ENCODE measurements at places on chromosomes 3 and 15.

GRCh38 chr3:143793971-143794370 lies 54.3 kb downstream of the SLC9A9 start:
- DNase-seq, result no peak

DNA sequence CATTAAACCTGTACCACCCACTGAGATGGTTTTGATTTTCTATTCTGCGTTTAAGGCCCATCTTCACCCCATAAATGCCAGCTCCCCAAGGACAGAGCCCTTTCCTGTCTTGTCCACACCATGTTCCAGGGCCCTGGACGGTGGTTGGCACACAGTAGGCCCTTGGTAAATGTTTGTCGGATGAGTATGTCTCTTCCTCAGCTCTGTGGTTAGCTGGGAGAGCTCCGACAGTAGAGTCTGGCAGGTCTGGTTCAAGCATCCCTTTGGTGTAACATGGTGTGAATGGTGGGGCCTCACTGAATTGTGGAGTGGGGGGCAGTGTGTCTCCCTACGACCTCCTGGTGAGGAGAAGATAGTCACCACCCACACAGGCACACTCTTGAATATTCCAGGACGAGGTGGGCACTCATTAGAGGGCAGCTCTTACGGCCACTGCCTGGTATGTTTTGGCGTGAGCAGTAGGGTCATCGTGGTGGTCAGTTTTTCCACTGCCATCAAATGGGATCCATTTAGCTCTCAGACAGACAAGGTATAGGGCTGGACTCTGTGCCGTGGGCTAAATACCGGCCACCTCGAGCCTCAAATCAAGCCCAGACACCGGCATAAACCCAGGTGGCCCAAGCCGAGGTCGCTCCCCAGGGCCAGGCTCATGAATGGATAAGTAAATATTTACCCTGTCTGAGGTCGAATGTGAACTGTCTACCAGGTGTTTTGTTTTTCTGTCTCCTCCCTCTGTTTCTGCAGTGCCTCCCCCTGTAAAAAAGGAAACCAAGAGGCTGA lies 61.3 kb downstream of the SMAD3 start:
- no peak for DNase-seq

DNA sequence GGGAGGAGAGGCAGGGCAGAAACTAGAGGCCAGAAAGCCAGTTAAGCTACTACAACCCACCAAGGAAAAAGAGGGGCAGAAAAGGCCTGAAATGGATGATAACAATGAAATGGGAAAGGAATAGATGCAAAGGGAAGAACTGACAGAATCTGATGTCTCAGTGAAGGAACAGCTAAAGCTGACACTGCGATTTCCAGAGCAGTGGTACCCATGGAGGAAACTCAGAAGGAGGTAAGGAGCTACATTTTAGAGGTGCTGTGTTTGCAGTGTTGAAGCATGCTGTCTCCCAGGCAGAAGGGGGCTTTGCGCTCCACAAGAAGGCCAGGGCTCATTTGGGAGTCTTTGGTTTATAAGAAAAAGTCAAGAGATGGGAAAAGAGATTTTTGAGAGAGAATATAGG lies 38.0 kb downstream of the ZBTB38 start:
- no peak for DNase-seq

DNA sequence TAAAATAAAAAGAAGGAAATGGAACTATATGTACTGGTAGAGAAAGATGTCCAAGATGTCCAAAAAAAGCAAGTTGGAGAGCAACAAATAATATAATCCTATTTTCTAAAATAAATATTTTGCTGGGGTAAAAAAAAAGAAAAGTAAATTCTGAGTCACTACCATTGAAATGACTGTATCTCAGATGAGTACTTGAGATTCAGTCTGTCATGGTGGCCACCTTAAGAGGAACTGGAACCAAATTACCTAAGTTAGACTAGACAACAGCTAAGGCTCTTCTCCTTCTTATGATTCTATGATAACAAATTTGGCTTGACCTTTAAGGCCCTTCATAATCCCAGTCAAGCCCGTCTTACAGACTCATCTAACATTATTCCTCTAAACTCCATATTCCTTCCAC lies 270.6 kb upstream of the HES1 start:
- DNase-seq, result no peak

- no peak for DNase-seq
Measured at GRCh38 chr3:141901914-141902313, 25.5 kb downstream of the ATP1B3 start.

DNA sequence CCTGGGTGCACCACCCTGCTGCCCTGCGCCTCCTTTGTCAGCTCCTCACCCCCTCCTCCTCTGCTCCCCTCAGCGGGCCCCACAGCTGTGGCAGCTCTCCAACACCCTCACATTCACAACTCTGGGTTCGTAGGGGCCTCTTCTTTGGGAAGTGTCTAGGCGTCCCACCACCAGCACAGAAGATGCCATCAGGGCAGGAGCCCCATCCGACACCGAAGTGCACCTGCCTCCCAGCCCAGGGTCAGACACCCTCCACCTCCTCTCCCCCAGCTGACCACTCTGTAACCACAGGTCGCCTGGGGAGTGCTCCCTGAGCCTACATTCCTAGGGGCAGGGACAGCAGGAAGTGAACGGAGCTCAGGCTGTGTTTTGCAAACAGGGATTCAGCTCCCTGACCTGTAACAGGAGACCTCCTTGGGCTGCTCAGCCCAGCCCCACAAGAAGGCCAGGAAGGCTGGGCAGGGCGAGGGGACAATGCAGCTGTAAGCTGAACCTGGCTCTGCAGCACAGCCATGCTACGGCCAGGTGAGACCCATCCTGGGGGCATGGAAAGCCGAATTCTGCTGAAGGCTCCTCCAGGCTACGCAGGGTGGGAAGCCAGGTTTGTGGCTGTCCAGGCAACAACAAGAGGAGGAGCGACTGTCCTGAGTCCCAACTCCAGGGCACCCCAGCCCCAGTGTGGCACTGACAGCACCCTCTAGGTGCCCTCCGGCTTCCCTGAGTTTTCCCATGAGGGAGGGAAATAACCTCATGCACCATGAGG lies 269.0 kb downstream of the GOLGA6L6 start:
- no peak for DNase-seq

DNA sequence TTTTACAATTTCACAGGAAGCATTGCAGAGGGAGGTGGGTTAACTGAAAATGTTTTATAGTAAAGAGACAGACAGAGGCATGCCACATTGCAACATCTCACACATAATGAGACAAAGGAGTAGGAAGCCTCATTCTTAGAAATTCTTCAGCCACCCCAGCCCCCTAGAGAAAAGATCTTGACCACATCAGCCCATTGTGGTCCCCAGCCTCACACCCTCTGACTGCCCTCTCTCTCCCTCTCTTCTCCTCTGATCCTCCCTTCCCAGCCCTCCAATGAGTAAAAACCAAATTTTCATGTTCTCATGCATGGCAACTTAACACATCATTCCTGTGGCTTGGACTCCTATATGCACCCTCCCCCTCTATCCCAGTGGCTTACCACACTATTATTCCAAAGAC lies 174.1 kb downstream of the UACA start:
- DNase-seq, result no peak

GRCh38 chr3:196194542-196194915 lies 16.7 kb downstream of the ZDHHC19 start:
- DNase-seq, result no peak

GRCh38 chr3:123349201-123349535 lies 99.7 kb downstream of the ADCY5 start:
- DNase-seq, result no peak

- no peak for DNase-seq
Measured at GRCh38 chr3:158443632-158444031, 127.4 kb upstream of the MLF1 start.

GRCh38 chr3:42139621-42140453 lies 48.7 kb downstream of the TRAK1 start:
- DNase-seq, result no peak

DNA sequence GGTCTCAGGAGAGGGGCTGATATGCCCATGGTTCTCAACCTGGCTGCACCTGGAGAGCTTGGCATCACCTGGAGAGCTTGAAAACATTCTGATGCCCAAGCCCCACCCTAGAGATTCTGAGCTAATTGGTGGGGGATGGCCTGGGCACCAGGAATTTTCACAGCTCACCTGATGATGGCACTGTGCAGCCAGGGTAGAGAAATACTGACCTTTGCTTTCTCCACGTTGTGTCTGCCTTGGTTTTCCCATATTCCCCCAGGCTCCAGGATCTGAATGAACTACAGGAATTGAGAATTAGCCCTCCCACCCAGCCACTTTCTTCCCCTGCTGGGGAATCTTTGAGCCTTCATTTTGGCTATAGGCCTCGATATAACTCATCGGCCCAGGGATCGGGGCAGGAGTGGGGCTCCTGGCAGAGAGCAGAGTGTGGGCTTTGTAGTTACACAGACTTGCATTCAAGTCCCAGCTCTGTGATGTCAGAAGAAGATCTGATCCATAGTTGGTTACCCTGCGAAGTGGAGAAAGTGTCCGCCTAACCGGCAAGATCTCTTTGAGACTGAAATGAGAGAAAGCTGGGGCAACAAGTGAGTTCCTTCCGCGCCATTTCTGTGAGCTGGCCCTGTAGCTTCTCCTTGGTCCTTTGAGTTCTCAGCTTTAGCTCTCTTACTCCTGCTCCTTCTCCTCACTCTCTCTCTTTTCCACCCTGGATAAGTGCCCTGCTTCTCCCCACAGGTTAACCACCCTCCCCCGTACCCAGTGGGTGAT lies 33.1 kb upstream of the UBE2Q2 start:
- DNase-seq, result no peak

GRCh38 chr15:51680321-51680720 lies 982 bp upstream of the SCG3 start:
- no peak for DNase-seq

- DNase-seq, result no peak
Measured at GRCh38 chr15:32700501-32701150, 17.2 kb upstream of the GREM1 start.

DNA sequence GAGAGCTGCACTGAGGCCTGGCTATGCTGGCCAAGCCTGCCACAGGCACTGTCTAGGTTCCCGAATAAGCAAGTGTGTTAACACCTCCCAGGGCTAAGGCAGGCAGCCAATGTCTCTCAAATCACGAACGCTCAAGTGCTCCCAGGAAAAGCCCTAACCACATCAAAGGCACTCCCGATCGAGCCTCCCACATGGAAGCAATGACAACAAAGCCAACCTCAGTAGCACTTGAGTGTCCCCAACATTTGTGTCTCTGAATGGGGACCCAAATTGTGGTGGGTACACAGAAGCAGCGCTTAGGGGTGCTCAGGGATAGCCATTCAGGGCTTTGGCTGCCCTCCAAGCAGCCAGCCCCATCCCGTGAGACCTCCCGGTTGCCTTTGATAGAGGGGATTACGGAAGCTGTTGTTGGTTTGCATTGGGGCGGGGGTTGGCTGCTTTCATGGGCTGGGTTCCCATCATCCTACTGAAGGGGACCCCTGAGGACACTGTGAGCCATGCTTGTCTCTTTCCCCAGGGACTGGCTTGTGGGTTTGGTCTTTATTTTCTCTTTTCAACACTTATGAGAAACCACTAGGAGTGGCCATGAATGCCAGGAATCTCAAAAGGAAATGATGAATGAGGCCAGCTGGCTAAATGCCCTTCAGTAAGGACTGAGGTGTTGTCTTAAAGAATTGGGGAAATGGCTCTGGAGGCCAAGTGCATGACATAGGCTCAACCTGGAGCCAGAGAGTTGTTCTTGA lies 234.1 kb upstream of the FEZF2 start:
- no peak for DNase-seq

GRCh38 chr3:42499478-42499871 lies 3.0 kb upstream of the VIPR1 start:
- no peak for DNase-seq

DNA sequence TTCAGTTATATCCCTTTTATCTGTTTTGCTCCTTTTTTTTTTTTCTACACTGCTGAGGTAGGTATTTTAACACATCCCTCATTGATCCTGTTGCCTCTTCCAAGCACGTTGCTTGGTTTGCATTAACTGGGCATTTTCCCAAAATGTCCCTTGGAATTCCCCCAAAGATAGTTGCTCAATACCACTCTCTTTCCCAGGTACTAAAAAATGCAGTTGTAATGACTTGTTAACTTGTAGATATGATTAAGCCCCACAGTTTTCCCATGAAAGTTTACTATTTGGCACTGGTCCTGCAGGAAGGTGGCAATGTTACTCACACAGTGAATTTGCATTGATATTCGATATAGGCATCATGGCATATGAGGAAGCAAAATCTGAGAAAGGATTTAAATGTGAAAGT lies 67.1 kb downstream of the GRM7 start:
- no peak for DNase-seq

DNA sequence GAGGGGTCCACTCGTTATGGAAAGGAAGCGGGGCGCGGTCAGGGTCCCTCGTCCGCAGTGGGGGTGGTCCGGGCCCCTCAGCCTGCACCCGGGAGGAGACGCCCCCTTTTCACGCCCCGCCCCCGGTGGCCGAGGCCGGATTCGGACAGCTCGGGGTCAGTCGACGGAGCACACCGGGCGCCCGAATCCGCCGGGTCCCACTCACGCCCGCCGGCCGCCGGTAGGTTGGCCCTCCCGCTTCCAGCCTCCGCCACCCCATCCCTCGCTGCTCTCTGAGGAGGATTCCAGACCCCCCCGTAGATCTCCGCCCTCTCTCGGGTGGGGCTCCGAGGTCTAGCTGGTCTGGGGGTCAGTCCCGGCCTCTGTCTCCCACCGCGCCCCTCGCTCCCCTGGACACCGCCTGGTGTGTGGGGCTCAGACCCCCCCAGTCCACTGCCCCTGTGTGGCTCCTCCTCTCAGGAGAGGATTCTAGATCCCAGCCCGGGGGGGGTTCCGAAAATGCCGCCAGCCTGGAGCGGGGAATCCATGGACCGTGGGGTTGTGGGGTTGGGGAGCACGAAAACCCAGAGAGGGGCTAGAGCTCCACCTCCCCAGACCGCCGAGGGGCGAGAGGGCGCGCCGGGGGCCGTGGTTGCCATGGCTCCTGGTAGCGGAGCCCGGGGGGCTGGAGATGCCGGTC lies 725 bp downstream of the CHL1 start:
- DNase-seq, result no peak
